ENCODE measurements at places on chromosomes 16 and 17.

- DNase-seq: no peak
These were observed 72.5 kb upstream of the CBX4 start for GRCh38 chr17:79911430-79912399.

DNA sequence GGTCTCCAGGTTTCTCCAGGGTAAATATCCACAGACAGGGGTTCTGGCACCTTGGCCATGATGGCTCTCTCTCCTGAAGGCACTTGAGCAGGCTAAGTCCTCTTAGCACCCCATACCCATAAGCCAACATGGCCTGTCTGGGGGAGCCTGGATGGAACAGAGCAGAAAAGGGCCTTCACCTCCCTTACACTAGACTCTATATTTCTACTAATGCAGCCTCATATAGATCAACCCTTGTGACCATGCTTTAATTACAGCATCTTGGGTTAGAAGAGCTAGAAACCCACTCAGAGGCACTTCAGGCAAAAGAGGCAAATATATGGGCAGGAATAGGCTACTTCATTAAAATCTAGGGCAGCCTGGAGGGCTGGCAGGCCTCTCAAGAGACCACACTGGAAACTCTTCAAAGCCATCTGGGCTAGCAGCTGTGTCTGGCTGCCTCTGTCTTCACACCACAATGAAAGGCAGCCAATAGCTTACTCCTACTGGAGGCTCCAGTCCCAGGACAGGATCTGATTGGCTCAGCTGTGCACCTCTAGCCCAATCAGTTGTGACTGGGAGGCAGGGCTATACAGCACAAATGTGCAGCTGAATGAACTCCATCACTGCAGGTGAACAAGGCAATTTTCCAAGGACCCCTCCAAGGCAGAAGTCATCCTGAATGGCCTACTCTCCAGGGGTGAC lies 4.7 kb upstream of the CDT1 start:
- DNase-seq: no peak

GRCh38 chr16:450385-450784 lies 24.9 kb downstream of the RAB11FIP3 start:
- DNase-seq: no peak

DNA sequence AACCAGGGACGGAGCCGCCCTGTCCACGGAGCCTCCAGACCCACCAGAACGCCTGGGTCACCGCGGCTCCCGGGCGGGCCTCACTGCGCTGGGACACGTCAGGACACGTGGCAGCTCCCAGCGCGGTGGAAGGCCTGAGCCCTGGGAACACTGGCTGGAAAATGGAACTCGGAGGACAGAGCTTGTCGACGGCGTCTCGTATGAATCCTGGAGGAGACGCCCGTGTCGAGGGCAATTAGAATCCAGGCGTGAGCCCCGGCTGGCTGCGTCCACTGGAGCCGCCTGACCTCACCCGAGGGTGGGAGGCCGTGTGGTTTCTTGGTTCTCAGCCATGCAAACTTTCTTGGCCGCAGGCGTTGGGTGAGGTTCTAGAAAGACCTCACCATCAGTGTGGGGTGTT lies 173.9 kb downstream of the LAT start:
- DNase-seq: no peak

GRCh38 chr17:52024300-52024870 lies 134.1 kb downstream of the CA10 start:
- no peak for DNase-seq

- DNase-seq: peak; percentile 40
These were observed 15.9 kb downstream of the CDH5 start for GRCh38 chr16:66382171-66382965.

- DNase-seq: peak; percentile 65
These were observed 304.4 kb downstream of the SEC14L1 start for GRCh38 chr17:77444984-77445759.

DNA sequence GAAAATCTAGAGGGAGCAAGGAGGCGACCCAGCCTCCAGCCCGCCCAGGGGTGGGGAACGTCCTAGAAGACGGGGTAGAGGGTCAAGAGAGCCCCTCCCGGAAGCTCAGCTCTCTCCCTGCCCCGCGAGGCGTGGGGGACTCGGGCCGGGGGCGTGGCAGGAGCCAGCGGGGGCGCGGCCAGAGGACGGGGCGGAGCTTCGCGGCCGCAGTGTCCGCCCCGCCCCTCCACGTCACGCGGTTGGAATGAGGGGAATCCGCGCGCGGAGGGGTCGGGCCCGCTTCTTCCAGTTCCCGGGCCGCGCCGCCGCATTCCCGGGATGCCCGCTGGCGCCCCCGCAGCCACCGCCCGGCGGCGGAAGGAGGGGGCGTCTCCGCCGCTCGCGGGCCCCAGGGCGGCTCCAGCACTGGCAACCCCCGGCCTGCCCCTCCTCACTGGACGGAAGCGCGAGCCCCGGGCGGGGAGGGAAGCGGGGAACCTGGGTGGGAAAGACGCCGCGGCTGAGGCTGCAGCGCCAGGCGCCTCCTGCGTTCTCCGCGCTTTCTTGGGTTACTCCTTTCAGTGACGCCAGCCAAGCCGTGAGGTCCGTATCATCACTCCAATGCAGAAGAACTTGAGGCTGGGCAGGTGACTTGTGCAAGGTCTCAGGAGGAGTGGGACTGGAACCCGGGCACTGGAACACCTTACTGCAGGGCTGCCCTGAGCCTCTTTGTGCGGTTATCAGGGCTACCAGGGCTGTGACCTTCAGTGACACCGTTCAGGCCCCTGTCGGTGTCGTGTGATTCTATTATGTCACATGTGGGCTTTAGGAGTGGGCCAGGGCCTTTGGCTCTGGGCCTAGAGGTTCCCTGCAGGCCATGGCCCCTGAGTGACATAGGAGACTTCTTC lies 4.3 kb downstream of the MYO1C start:
- DNase-seq: peak; percentile 96

DNA sequence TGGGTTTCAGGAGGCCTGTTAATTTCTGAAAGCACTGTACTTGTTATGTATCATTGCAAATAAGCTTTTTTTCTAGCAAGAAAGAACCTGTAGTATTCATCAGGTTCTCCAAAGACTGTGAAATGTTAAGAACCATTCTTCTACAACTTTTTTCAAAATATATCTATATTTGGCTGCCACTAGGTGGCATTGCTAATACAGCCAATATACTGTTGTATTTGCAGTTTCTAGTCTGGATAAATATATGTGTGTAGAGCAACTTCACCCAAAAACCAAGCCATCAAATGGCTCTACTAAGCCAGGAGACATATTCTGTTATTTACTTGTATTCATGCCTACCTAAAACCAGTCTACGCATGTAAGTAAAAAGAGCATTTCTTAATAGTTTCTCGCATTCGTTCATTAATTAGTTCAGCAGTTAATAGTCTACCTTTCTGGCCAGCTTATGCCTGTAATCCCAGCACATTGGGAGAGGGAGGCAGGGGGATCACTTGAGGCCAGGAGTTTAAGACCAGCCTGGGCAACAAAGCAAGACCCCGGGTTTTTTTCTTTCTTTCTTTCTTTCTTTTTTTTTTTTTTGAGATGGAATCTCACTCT lies 39.5 kb downstream of the VMP1 start:
- DNase-seq: peak; percentile 55

GRCh38 chr16:87384162-87384874 lies 742 bp upstream of the FBXO31 start:
- DNase-seq: peak; percentile 71

- DNase-seq: peak; percentile 29
These were observed 468 bp downstream of the FLYWCH2 start for GRCh38 chr16:2883458-2883908.

DNA sequence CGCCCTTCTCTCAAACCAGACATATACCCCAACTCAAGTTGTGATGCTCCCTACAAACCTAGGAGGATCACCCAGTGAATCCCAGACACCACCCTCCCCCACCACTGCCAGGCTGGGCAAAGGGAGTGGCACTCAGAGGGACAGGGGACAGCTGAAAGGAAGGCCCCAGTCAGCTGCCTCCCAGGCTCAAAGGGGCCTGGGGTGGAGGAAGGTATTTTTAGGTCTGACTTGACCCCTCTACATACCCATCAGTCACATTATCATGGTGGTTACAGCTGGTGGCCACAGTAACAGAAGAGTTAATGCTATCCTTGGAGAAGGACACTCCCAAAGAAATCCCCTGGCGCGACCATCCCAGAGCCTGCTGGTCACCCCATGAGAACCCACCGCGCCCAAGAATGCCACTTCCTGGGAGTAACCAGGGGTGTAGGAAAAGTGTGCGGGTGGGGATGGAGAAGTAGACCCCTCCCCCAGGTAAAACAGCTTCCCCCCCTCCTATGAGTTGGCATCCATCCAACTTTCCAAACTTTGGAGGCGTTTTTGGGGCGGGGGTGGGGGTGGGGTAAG lies 1.1 kb downstream of the CACNB1 start:
- peak; percentile 47 for DNase-seq

- no peak for DNase-seq
These were observed 8.6 kb upstream of the ACSF3 start for GRCh38 chr16:89084814-89085612.

- DNase-seq: peak; percentile 84
These were observed 14.8 kb upstream of the ADCY7 start for GRCh38 chr16:50251375-50252081.

DNA sequence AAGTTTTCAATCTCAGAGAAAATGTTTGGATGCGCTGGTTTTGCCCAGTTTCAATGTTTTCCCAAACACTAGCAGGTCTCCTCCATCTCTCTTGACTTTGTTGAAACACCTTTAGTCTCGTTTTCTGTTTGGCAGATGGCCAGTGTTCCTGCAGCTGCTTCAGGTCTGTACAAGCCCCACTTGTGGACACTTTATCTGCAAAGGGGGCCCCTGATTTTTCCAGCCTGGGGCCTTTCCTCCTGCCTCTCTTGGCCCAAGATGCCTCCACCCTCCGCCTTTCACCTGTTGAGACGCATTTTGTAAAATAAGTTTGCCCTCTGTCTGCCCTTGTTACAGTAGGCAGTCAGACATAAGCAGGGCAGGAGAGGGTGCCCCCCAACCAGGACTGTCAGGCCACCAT lies 21.8 kb upstream of the PRM1 start:
- DNase-seq: no peak

GRCh38 chr16:17396762-17397498 lies 73.8 kb downstream of the XYLT1 start:
- no peak for DNase-seq

GRCh38 chr16:24302636-24303035 lies 46.5 kb downstream of the CACNG3 start:
- no peak for DNase-seq

GRCh38 chr17:58231641-58232040 lies 6.7 kb upstream of the LPO start:
- peak; percentile 64 for DNase-seq

GRCh38 chr17:1732833-1733321 lies 8.4 kb downstream of the WDR81 start:
- no peak for DNase-seq

DNA sequence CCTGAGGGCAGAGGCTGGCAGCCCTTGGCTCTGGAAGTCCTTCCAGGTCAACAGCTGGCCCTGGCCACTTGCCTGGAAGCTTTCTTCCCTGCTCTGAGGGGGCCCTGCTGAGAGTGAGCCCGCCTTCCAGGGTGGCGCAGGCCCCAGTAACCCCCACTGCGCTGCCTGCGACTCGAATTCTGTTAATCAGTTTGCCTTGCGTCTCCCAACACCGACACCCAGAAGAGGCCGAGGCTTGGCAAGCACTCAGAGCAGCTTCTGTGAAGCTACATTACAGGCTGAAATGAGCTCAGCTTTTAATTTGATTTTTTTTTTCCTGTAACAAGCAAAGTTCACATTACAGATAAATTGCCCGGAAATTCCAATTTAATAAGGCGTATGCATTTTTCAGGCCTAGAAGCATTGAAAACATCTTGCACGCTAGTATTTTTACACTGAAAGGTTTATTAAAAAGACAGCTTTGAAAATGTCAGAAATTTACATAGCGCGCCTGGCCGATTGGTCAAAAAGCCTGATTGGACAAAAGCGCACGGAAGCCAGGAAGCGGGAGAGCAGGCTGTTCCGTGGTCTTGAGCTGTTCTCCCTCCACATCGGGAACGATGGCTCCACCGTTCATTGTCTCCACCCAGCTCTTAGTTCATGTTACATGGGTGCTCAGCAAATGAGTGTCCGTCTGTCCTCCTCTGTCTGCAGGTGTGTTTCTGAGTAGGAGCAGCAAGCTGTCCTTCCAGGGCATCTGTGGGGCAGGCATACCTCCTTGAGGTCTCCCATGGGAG lies 65.5 kb upstream of the HSBP1 start:
- no peak for DNase-seq

GRCh38 chr16:10541366-10541765 lies 39.0 kb downstream of the EMP2 start:
- no peak for DNase-seq

DNA sequence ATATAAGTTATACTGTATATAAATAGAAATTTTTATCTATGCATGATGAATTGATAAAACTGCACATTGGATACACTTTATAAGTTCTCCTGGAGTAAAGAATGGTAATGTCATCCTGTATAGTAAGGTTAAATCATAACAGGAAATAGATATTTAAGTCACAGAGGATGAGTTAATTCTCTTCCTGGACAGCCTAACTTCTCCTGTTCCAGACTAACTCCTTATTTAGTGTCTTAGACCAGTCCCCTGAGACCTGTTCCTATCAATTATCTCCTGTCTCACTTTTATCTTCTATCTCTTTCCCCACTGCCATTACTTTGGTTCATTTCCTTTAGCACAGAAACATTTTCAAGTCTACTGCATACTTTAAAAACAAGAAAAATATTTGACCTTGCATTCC lies 46.5 kb downstream of the SSH2 start:
- no peak for DNase-seq

GRCh38 chr17:13735861-13736260 lies 134.1 kb upstream of the HS3ST3A1 start:
- DNase-seq: no peak

- DNase-seq: no peak
These were observed 76.5 kb upstream of the ZNF423 start for GRCh38 chr16:49932434-49932833.
